Neural crest cell (in vitro differentiated cells): ENCODE measurements at places on chromosomes 5 and 9. TPM values are rescaled to one million over a fixed set of nuclear protein-coding genes. Genes with fewer than 3 reads are reported as not detected.

CCL19 gene
- total RNA-seq, result not detected in 2 replicates

- DNase-seq, result no peak
These were observed 195.5 kb downstream of the SNCAIP start for GRCh38 chr5:122507581-122507980.

DNA sequence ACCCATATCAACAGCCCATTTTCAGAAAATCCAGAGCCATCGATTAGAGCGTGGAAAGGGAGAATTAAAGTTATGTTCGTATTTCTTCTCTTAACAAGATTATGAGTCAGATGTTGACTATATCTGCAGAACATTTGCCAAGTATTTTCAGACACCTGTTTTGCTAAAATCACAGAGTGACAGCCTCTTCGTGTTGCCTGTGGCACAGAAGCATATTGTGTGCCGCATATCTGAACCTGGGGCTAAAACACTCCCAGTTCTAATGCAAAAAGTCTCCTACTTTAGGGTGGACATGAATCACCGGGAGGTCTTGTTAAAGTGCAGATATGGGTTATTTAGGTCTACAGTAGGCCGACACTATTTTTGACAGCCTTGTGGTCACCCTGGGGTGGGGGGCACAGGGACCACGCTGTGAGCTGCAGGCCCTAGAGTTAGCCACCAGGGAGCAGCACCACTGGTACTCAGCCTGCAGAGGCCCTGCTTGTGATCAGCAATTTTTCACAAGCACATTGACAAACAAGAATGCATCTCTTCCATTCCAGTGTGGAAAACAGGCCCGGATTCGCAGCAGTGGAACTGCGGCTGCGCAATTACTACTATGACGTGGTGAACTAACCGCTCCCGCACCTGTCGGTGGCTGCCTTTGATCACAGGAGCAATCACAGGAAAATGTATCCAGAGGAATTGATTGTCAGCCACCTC lies 93.5 kb downstream of the SYK start:
- peak; percentile 17 for DNase-seq

TRIP13 gene
- total RNA-seq, result 27.6 and 32.6 TPM in 2 replicates

DNA sequence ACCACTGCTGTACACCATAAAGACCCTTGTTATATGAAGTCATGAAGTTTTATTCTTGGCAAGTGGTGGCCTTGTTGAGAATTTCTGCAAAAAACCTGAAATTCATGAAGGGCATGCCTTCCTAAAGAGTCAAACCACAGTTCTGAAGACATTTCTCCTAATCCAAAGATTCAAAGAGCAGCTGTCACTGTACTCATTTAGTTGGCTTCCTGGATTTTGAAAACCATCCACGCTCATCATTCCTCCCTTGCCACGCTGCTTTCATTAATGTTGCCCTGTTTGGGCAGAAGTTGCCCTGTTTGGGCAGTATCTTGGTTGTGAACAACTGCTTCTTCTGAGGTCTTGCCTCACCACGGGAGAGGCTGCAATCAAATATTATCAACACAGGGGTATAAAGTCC lies 560.3 kb upstream of the TLE4 start:
- DNase-seq, result no peak

- DNase-seq, result peak; percentile 41
These were observed 754 bp downstream of the VDAC1 start for GRCh38 chr5:134003817-134004625.

DNA sequence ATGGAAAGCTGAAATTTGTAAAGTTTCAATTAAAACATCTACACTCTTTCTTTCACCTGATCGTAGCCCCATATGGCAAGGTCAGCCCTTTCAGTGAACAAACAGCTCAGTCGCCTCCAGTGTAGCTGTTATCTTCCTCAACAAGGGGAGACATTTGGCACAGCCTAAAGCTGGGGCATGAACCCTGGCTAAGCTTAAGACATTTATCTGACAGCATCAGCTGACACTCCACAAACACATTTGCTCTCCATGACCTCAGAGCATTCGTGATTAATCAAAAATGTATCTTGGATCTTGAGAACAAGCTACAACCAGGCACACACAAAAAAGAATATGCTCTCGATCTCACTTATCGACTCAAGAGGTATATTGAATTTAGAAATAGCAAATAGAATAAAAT lies 67.3 kb downstream of the POU5F2 start:
- DNase-seq, result no peak

LCN2 gene
- total RNA-seq, result not detected in 2 replicates

DNA sequence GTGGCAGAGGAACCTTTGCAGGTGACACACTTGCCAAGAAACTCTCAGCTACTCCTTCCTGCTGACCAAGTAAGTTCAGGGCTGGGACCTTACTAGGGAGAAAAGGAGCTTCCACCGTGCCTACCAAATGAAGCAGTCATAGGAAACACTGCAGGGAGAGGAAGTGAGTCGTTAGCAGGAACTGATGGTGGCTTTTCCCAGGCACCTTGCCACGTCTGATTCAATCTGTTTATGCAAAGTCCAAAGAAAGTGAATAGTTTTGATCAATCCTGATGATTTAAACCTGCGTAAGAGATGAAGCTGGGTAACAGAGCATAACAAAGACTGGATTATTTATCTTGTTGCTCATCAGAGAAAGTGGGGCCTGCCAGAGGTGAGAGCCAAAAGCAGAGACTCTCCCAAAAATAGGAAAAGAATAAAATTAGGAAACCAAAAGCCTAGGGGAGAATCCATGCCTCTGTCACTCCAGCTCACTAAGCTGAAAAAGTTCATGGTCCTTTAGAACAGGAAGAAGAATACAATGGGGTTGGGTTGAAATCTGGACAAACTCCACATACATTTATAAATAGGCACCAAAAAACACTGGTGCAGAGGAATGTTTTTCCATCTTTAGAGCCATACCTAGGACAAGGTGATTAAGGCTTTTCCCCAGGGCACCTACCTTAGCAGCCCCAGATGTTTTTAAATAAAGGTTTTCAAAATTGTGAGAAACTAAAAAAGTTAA lies 9.3 kb upstream of the PFDN1 start:
- DNase-seq, result no peak

DNA sequence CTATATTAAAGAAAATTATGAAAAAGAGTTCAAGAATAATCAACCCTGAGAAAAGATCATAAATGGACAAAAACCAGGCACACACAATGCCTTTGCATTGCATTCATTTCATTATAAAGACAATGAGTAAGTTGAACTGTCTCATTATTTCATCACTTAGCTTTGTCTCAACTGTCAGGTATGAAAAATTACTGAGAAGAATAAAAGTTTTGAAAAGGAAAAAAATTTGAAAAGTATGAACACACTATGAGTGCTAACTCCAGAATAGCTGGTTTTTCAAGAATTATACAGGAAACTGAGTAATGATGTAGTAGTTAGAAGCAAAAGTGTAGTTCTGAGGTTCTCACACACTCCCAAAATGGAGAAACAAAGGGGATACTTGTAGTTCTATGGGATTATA lies 16.3 kb upstream of the ANXA1 start:
- no peak for DNase-seq

GRCh38 chr9:134899818-134900217 lies 17.9 kb downstream of the FCN1 start:
- no peak for DNase-seq

DNA sequence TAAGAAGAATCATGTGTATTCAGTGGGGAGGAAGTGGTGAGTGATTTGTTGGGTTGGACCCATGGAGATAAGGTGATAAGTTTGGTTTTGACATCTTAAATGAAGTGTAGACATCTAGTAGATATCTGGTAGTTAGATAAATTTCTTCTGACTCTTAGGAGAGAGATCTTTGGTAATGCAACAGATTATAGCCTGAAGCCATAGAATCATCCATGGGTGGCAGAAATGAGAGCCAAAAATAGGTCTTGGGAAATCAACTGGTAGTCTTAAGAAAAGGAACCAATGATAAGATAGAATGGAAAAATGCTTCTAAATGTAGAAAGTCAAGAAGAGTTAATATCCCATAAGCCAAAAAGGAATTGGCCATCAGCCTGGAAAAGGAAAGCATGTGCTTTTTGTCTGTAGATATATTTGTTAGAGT lies 532.7 kb upstream of the GRAMD2B start:
- no peak for DNase-seq

DNA sequence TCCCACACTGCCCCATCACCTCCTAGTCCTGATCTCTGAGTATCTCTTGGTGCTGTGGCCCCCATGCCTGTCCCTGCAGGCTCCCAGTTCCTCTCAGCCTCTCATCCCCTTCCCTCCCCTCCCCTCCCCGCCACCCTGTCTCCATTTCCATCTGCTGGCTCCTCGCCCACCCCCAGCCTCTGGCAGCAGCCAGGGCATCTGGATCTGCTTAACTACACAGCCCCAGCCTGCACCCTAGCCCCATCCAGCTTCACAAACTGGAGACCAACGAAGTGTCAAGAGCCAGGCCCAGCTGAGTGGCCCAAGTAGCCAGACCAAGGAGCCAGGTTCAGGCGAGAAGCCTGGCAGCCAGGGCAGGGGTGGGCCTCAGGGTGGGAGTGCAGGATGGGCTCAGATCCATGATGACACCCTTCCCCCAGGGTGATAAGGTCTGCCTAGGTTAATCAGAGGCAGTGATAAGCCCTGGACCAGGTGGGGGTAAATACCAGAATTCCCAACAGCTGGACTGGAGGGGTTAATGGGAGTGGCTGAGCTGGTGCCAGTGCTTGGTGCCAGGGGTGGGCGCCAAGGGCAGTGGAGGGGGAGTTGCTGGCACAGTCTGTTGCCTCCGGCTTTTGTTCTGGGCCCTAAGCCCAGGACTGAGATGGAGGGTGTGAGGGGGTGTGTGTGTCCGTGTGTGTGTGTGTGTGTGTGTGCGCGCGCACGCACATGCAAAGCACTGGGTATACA lies 2.5 kb downstream of the IL11RA start:
- no peak for DNase-seq

GRCh38 chr5:124045412-124045811 lies 533.4 kb downstream of the CSNK1G3 start:
- no peak for DNase-seq

DNA sequence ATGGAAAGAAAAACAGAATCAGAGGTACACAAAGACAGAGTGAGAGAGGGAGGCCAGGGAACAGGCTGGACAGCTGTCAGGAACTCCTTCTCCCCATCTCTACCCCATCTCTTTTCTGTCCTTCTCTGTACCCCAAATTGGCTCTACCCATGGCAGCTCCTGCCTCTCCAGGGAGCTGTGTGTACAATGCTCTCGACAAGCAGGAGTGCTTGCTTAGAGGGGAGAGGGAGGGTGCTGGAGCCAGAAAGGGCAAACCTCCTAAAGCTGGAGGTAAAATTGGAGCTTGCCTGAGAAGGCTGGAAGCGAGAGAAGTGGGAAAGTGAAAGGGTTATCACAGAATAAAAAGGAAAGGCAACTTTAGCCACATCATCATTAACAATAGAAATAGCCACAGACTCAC lies 6.4 kb downstream of the TPM2 start:
- DNase-seq, result no peak

CTXN3 gene
- total RNA-seq, result not detected in 2 replicates

DNA sequence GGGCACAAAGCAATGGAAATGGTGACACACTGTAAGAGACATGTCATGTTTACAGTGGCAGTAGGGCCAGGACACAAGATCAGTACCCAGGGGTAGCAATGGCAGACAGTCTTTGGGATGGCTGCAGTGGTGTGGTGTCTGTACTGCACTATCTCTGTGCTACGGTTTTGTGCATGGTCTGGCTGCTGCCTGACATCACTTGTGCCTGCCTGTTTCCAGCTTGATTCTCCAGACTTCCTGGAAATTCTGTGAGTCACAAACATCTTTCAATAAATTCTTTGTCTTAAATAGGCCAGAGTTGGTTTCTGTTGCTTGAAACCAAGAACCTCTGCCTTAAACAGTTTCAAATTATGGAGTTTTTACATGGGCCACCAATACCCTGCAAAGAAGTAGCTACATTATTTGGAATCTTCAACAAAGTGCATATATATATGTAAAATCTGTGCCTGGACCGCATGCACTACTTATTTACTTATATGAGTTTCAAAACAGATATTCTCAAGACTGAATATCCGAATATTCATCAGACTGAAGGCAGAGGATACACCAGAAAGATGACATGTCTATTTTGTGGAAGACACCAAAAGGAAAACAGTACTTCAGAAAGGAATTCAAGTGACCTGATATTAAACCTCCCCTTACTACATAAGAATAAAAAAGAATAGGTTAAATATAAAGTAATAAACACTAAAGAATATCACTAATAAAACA lies 188.1 kb downstream of the RFX3 start:
- no peak for DNase-seq

DNA sequence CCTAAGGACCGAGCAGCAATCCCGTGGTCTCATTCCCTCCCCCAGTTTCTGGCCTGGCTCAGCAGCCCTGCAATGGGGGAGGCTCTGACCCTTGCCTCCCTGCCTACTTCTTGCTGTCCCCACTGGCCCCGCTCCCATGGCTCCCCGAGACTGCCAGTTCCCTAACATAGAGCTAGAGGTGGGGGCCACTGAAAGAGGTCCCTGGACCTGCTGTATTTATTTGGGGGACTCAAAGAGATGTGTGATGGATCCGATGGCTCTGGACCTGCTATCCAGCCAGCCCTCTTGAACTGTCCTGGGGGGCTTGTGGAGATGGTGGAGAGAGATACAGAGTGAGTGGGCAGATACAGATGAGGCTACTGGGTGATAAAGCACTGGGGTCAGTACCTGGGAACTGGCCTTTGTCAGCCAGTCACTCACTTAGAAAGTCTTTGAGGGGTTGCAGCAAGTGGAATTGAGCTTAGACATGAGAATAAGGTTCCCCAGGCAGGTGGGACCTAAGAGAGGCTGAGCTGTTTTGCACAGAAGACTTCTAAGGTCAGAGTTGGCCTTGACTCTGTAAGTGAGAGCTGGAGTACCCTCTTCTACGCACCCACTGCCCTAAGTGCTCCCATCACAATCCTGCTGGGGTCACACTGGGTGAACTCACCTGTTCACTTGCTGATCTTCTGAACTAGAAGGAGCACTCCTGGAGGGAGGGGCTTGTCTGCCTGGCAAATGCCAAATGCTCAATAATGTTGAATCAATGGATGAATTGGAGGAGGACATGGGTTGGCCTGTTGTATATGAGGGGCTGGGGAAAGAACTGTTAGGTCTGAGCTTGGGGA lies 42.9 kb downstream of the CXXC5 start:
- no peak for DNase-seq

DNA sequence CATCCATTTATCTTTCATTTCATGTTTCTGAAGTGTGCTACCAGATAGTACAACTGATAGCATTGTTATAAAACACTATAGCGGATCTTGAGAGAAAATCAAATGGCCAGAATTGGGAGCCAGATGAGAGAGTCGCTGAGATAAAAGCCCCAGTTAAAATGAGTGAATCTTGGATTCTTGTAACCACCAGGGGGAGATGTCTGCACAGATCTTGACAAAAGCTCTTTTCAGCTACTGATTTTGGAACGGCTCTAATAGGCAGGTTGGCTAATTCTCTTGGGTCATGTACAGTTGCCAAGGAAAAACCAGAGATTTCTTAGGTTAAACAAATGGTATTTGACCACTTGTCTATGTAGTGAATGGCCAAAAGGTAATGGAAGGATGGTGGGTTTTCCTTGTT lies 21.7 kb downstream of the F2RL2 start:
- DNase-seq, result no peak

- DNase-seq, result no peak
These were observed 211.2 kb downstream of the NXNL2 start for GRCh38 chr9:88746029-88746742.

DNA sequence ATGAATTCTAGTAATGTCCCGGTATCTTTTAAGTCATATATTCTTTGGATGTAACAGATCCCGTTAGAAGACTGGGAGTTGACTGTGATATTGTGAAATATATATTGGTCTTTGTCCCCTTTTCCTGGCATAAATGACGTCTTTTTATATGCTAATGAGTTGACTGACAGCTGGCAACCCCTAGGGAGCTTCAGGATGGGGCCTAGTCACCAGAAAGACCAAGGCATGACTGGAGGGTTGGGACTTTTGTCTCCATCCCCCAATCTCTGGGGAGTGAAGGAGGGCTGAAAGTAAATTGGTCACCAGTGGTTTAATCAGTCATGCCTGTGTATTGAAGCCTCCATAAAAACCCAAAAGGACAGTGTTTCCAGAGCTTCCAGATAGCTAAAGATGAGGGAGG lies 241.6 kb downstream of the PJA2 start:
- DNase-seq, result no peak
